ENCODE measurements at places on chromosomes 7 and 10.

DNA sequence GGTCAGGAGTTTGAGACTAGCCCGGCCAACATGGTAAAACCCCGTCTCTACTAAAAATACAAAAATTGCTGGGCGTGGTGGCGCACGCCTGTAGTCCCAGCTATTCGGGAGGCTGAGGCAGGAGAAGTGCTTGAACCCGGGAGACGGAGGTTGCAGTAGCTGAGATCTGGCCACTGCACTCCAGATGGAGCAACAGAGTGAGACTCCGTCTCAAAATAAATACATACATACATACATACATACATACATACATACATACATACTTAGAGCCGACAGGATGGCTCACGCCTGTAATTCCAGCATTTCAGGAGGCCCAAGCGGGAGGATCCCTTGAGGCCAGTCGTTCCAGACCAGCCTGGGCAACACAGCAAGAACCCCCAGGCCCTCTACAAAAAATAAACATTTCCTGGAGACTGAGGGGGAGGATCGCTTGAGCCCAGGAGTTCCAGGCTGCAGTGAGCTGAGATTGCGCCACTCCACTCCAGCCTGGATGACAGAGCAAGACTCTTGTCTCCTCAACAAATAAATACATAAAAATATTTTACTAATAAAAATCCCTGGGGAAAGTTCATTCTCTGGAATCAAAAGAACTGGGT is 90.9 kb upstream of the TNRC18 start:
- DNase-seq, result no peak

- no peak for DNase-seq
Observed at GRCh38 chr7:135991322-135991721, 14.2 kb upstream of the MTPN start.

- DNase-seq, result peak; percentile 87
Observed at GRCh38 chr7:66150471-66150870, 35.8 kb downstream of the CRCP start.

GRCh38 chr10:1495915-1496517 is 241.3 kb downstream of the ADARB2 start:
- no peak for DNase-seq

GRCh38 chr7:157176771-157177170 is 38.0 kb downstream of the UBE3C start:
- no peak for DNase-seq

GRCh38 chr10:11253385-11254002 is 235.8 kb downstream of the CELF2 start:
- no peak for DNase-seq

DNA sequence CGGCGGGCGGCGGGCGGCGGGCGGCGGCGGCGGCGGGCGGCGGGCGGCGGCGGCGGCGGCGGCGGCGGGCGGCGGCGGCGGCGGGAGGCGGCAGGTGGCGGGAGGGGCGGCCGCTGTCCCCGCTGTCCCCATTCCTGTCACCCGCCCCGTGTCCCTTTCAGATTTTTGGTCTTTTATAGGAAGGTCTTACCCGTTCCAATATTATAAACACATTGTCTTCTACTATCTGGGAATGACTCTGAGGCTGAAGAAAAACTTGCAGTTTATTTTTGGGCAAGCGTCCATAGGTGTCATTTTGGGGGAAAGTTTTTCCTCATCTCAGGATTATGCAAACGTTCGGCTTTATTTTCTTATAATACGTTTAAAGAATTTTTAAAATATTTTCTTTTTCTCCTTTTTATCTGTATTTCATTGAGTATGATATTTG is 578 bp downstream of the ZNF713 start:
- peak; percentile 49 for DNase-seq

GRCh38 chr10:90138844-90139243 is 437.5 kb downstream of the KIF20B start:
- no peak for DNase-seq

DNA sequence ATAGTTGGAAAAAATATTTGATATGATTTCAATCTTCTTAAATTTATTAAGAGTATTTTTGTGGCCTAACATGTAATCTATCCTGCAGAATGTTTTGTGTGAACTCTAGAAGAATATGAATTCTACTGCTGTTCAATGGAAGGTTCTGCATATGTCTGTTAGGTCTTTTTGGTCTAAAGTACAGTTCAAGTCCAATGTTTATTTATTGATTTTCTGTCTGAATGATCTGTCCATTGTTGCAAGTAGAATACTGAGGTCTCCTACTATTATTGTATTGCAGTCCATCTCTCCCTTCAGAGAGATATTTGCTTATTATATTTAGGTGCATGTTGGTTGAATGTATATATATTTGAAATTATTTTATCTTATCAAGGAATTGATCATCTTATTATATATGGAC is 18.9 kb upstream of the DYNC1I1 start:
- DNase-seq, result no peak

DNA sequence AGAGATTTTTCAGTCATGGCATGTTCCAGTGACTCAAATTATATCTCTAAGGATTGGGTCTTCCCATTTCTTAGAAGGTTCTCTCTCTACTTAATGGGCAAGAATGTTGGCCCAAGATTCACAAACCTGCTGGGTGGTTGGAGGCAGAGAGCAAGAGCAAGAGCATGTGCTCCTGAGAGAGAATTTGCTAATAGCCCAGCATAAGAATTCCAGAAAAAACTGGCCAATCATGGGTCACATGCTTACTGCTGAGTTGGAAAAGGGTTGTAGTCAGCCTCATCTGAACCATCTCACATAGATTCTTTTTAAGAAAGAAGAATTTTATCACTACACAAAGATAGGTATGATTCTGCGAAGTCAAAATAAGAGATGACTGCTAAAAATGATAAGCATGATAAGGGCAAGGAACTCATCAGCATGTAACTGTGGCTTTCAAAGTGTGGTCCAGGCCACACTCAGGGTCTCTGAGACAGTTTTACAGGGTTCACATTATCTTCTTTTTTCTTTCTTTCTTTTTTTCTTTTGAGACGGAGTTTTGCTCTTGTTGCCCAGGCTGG is 8.2 kb upstream of the VCL start:
- DNase-seq, result no peak

- DNase-seq, result no peak
Observed at GRCh38 chr7:55513868-55514267, 58.4 kb downstream of the VOPP1 start.

- peak; percentile 26 for DNase-seq
Observed at GRCh38 chr10:131998050-131998844, 16.5 kb upstream of the BNIP3 start.

DNA sequence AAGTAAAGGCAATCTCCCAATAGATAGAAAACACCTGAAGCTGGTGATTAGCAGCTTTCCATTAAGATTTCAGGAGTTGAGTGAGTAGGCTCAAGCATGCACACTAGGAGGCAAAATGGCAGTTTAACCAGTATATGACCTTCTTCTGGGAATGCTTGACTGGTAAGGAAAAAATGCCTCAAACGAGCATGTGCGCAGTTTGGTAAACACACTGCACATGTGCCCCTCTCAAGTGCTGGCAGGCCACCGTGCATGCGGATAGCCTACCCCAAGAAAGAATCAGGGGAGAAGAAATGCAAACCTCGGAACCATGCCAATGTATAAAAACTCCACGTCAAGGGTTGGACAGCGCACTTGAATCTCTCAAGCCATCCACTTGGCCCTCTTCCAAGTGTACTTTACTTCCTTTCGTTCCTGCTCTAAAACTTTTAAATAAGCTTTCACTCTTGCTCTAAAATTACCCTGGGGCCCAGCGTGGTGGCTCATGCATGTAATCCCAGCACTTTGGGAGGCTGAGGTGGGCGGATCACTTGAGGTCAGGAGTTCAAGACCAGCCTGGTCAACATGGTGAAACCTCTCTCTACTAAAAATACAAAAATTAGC is 98.8 kb upstream of the CDK1 start:
- no peak for DNase-seq

DNA sequence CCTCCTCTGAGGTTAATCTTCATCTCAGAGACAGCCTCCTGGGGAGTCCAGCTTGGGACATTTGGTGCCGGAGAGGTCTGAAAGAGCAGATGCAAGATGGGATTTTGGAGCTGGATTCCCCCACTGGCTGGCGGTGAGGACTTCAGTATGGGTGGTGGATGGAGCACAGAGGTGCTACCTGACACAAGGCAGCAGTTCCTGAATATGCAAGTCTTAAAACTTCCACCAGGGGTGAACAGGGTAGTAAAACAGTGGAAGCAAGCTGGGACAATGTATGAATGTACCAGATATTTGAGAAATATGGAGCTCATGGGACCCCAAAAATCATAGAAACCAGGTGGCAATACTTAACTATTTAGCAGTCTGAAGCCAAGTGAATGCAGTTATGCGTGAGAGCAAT is 4.8 kb upstream of the TAF3 start:
- no peak for DNase-seq

DNA sequence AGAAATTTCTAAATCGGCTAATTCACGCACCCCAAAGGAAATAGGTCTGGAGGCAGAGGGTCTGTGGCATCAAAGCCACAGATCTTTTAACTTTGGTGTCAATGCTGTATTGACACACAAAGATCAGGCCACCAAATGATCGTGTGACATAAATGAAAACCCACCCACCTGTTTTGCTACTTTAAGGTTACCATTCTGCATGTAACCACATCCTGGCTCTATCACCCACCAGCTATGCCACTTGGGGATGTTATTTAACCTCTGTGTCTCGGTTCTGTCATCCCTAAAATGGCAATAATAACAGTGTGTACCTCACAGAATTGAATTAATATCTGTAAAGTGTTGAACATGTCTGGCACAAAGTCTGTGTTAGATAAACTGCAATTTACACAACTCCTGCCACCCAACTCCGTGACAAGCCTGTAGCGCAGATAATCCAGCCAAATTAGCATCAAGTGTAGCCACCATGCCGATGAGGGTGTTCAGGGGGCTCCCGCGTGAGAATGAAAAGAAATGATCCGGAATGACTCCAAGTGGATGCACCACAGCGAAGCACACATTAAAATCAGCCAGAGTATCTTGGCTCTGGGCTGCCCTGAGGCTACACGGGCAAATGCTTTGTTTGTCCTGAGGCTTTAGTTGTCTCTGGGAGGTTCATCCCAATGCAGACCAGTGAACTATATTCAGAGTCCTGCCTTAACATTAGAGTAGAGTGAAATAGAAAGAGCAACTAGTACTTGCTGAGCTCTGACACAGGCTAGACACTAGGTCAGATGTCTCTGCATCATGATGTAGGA is 158.4 kb upstream of the NEBL start:
- no peak for DNase-seq

DNA sequence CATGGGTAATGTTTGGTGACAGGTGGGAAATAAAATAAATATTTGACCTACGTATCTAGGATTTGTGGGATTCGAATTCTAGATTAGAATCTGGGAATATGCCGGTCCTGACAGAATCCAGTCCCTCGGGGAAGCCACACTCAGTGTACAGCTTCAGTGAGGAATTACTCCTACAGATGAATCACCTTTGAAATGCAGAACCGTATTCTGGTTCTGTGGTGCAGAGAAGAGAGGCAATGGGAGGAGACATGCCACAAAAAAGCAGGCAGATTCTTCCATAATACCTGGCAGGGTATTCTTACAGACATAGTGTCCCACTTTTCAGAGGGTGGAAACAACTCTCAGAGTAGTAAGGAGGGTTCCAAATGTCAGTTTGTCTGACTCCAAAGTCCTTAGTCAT is 286.9 kb downstream of the SORCS1 start:
- no peak for DNase-seq

GRCh38 chr10:62437696-62438095 is 63.5 kb downstream of the ZNF365 start:
- DNase-seq, result peak; percentile 80

- DNase-seq, result no peak
Observed at GRCh38 chr10:93476756-93477155, 5.4 kb downstream of the MYOF start.

DNA sequence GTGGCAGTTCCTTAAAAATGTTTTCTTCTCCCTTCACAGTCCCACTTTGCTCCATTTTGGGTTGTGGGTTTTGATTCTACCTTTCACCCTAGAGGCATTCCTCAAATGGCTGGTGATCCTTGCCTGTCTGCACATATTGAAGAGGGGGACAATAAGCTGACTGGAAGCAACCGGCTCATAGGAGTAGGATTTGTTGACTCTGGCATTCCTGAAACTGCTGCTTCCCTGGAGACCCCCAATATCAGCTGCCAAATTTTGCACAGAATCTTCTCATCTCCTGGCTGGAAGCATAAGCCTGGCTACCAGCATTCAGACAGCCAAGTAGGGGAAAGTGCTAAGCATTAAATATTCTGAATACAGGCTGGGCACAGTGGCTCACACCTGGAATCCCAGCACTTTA is 53.7 kb downstream of the KIF5B start:
- peak; percentile 50 for DNase-seq

GRCh38 chr7:121752706-121753105 is 120.3 kb upstream of the PTPRZ1 start:
- DNase-seq, result no peak

- DNase-seq, result peak; percentile 60
Observed at GRCh38 chr10:18341055-18341454, 200.8 kb downstream of the CACNB2 start.

GRCh38 chr7:148442933-148443332 is 147.6 kb upstream of the C7orf33 start:
- DNase-seq, result peak; percentile 26

GRCh38 chr10:122386514-122386913 is 12.0 kb downstream of the PLEKHA1 start:
- DNase-seq, result no peak

- DNase-seq, result peak; percentile 92
Observed at GRCh38 chr7:95609277-95609971, 13.1 kb upstream of the PDK4 start.

DNA sequence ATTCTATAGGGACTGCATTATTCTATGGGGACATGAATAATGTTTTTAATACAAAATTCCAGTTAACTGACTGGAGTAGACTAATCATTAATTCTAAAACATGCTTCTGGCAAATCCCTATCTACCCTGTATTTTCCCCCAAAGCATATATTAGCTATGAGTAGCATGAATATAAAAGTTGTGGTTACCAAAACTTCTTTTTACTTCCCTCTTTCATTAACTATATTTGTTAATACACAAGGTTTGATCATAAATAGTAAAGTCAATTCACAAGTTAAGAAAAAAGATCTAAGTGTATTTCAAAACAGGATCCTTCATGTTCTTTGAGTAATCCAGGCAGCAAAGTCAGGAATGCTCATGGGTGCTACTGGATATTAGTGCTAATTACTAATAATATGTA is 2.9 kb upstream of the RALA start:
- DNase-seq, result no peak

GRCh38 chr10:58107506-58107905 is 160.2 kb downstream of the IPMK start:
- no peak for DNase-seq

GRCh38 chr7:2403718-2404648 is 572 bp downstream of the CHST12 start:
- peak; percentile 50 for DNase-seq

GRCh38 chr7:135189221-135189662 is 18.7 kb upstream of the CYREN start:
- no peak for DNase-seq

DNA sequence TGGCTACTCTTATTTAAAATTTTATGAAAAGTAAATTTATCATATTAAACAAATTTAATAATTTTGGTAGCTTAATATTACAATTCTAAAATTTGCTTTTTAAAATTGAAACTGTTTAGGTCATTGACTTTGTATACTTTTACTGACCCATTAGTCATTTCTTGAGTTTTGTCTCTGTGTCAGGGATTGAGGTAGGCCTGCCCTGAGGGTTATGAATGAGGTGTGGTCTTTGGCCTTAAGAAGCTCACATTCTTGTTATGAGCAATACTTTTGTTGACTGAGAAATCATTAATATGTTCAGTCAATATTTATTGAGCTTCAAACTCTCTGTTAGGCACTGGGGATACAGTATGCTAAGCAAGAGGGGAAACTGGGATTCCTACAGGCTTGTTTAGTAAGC is 47.0 kb upstream of the RPA3 start:
- no peak for DNase-seq

Data from muscle of leg (tissue), 16 donors.